NCI-H1436 (cell line): ENCODE measurements at places on chromosomes 2 and 18.

DNA sequence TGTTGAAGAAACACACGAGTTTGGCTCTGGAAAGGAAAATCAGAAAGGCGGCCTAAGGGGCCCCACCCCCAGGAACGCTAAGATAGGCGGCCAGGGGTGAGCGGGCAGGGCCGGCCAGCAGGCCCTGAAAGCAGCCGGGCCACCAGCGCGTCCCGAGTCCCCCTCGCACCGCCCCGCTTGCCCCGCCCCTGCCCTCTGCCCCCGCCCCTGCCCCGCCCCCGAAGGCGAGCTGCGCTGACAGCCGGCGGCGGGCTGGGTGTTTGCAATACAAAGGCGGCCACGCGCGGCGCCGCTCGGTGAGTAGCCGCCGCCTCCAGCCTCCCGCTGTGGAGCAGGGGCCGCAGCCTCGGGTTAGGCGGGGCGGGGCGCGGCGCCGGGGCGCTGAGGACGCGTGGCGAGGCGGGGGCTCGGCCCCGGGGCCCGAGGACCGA lies at the start of gene LPIN1:
Gene LPIN1, plus strand, starts transcription at position 257 of the 431 bp plus-strand sequence. CDS start 18,910 bp downstream, outside the sequence.
- DNase-seq: peak; percentile 82

GRCh38 chr2:177464549-177464948 lies 72.0 kb downstream of the AGPS start:
- no peak for DNase-seq

- no peak for DNase-seq
Observed at GRCh38 chr2:36871068-36871707, 95.1 kb downstream of the STRN start.

GRCh38 chr18:43780782-43781340 lies 503.6 kb upstream of the SYT4 start:
- no peak for DNase-seq

DNA sequence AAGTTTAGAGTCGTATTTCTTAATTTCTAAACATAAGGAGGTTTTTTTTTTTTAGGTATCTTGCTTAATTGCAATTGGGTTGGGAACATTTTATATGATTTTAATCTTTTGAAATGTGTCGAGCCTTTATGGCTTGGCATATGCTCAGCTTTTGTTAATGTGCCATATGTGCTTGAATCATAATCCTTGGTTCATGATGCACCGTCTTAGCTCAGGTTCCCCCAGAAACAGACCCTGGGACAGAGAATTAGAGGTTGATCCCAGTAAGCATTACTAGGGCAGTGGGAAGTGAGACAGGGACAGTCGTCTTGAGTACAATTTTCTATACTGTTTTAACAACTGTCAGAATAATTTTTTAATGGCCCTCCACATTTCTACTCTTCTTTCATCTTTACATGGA lies 9.3 kb downstream of the CHCHD5 start:
- DNase-seq: no peak

DNA sequence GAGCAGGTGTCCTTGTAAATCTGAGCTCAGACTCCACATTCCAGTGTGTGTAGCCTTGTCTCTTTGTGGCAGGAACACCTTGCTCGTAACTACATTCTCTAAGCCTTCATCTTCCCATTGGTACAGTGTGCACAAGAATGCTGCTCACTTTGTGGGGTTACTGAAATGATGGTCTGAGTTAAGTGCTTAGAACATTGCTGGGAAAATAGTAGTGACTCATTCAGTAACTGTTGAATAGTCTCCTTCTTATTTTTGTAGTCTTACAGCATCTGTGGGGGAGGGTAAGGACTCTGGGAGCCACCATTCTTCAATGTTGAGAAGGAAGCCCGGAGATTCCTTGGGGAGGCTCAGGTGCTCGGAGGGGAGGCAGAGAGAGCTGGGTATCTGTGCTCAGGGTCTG lies 236.0 kb upstream of the HDAC4 start:
- DNase-seq: no peak

DNA sequence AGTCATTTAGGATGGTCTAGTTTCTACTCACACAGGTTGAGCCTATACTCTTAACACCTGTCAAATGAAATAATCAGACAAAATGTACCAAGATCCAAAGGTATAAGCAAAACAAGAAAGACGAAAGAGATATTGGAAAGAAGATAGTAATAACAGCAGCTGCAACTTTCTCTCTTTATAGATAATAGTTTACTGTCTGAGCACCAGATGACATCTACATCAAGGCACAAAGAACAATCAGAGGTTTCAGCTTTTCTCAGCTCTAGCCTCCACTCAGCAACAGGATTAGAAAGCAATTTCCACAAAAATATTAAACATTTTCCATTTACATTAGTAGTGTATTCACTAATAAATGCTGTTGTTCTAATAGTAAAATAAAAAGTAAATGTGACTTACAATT lies 66.3 kb downstream of the RTTN start:
- no peak for DNase-seq

DNA sequence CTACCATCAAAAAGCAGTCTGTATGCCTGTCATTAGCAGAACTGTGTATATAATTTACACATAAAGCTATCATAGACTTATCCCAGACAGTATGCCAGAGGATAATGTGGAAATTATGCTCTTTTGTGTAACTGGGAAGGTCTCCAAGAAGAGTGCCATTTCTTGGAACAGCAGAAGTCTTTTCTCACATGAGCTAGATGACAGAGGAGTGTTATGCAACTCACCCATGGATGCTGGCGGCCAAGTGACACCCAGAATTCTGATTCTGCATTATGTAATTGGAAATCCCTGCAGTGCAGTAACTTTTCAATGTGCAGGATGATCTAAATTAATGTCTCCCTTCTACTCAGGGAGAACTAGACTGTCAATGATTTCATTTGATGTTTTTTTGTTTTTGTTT lies 160.0 kb downstream of the UBE2E3 start:
- no peak for DNase-seq

DNA sequence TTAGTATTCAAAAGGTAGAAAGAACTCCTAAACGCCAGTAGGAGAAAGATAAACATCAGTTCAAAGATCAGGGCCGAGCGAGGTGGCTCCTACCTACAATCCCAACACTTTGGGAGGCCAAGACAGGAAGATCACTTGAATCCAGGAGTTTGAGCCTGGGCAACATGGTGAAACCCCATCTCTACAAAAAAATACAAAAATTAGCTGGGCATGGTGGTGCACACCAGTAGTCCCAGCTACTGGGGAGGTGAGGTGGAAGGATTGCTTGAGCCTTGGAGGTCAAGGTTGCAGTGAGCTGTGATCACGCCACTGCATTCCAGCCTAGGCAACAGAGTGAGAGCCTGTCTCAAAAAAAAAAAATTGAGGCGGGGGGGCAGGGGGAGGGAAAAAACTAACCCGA lies 40.6 kb downstream of the MBOAT2 start:
- DNase-seq: no peak

- DNase-seq: no peak
Observed at GRCh38 chr2:110820128-110820527, 87.8 kb downstream of the ACOXL start.

- no peak for DNase-seq
Observed at GRCh38 chr2:162056796-162057399, 17.1 kb downstream of the DPP4 start.

DNA sequence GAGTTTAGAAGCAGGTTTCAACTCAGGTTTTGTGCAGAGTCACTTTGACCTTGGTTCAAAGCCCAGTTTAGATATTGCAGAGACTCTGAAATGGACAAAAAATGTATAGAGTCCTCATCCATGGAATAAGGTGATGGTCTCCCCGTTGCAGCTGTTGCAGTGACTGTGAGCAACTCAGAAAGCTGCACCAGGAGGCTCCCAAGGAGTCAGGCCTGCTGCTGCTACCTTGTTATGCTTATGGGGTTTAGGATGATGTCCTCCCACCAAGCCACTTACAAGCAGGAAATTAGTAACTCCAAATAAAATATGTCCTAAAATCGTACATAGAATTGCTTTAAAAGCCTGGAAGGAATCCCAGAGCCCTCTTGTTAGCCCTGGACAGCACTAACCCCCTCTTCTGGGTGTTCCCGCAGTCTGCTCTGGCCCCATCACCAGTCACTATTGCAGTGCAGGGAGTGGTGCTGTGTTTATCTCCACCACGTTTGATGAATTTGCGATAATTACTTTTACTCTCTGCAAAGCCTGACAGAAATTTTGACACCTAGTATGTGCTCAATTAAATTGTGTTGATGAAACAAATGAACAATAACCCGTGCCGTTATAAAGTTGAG lies 189.0 kb downstream of the CNTNAP5 start:
- no peak for DNase-seq

GRCh38 chr2:40625849-40626248 lies 174.0 kb upstream of the SLC8A1 start:
- DNase-seq: no peak

GRCh38 chr2:192087398-192087958 lies 107.3 kb downstream of the TMEFF2 start:
- peak; percentile 25 for DNase-seq

DNA sequence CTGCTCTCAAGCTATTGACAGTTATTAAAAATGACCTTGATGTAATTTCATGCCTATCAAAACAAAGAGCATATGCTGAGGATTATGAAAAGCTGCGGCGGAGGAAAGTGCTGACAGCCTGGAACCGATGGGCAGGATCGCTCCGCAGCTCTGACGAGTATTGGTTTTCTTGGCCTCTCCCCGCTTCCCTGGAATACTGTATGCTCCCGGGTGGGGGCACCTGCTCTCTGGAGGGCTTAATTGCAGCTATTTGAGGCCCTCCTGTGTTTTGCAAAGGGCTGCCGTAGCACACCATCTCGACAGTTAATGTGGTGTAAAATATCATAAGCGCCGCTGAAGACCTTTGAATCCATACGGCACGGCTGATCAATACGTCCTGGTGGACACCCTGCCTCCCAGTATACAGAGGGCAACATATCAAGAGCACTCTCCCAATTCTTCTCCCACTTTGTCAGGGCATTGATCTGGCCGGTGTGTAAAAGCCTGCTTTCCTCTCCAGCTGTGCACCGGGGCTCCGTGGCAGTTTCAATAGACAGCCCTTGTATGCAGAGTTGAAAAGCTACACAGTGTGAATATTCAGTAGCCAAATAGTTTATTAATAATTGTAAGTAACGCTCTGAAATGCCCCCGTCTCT lies 662.4 kb downstream of the GALR1 start:
- no peak for DNase-seq

- DNase-seq: peak; percentile 83
Observed at GRCh38 chr18:75209129-75209950, at the start of gene PTGR3. Gene PTGR3 (minus strand): TSS chr18:75209139. CDS start chr18:75209058, 81 bp downstream.

GRCh38 chr2:25190536-25190935 lies 22.2 kb upstream of the POMC start:
- no peak for DNase-seq

- peak; percentile 3 for DNase-seq
Observed at GRCh38 chr18:5057386-5058348, 139.4 kb downstream of the AKAIN1 start.

- no peak for DNase-seq
Observed at GRCh38 chr2:224449212-224450147, 47.6 kb upstream of the FAM124B start.

DNA sequence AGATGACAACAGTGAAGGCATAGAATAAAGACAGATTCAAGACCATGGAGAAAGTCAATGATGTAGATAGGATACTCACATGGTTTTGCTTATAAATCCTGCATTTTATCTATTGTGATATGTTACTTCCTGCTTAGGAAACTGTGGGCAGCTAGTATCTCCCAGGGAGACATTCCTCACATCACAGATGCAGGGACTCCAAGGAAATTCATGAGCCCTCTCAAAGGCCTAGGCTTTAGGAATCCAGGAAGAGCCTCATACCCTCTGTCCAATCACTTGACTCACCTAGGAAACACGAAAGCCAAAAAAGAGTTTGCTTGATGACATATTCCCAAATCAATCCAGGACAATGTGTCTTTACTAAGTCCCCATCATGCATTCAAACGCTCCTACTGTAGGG lies 247.8 kb upstream of the KLHL29 start:
- DNase-seq: no peak

DNA sequence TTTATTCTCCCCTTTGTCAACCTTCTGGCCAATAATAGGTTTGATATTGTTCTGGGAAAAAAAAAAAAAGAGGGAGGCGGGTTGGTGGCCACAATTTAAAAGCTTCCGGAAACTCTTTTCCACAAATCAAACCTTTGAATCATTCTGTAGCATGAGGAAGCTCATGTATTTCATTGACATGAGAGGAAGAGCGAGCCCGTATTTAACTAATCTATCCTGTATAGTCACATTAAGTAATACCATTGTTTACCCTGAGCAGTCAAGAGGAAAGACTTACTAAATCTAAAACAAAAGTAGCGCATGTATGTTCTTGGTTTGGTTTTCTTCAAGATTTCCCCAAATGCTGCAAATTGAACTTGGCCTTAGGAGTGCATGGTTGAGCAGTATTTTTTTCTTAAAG lies 120.1 kb downstream of the NCKAP5 start:
- no peak for DNase-seq

DNA sequence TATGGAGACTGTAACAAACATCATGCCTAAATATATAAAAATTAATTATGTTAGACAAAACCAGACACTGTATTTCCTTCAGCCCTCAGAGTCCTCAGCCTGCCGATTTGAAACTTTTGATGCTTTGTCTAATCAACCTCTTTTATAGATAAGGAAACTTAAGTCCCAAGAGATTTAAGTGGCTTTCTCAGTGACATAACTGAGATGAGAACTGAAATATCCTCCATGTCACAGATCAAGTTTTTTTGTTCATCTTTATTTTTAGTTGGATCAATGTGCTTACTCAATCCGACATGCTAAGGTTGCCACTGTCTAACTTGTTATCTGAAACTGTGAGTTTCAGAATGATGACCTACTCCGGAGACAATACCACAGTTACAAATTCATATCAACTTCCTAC lies 72.3 kb downstream of the BARD1 start:
- no peak for DNase-seq

DNA sequence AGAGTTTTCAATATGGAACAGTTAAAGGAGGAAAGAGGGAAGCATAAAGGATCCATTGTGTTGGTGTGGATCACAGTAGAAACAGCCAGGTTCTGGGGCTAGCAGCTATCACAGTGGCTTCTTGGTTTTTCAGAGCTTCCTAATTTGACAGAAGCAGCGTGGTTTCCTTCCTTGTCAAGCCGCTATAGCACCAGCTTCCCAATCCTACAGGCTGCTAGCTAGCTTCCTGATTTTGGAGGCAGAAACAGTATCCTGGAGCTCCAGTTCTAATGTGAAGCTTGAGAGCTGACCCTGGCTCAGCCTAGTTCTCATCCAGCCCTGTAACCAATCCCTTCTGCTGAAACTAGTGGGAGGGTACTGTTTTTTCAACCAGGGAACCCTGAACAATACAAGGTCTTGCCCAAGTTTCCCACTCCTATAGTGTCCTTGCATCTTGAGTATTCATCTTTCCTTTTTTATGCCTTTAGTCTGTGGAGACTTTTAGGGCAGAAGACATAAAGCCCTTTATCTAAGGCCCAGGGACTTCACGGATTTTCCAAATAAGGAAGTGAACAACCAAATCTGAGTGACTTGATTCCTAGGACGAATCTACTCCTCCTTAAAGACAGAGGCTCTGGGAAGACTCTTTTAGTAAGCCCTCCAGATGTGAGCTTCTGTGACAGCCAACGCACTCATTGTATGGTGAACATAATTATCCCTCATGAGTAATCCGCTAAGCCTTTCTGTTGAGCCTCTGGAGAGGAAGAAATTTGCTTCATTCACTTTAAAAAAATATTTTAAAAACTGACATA lies 33.8 kb downstream of the CCDC93 start:
- no peak for DNase-seq
